ENCODE measurements at places on chromosomes 1 and 21. TPM values are rescaled to one million over a fixed set of nuclear protein-coding genes. Genes with fewer than 3 reads are reported as not detected.

- no peak for DNase-seq
These were observed 108.5 kb downstream of the PTGS2 start for GRCh38 chr1:186571771-186572170.

GRCh38 chr1:111176678-111177077, 23.8 kb downstream of the DENND2D start:
- no peak for DNase-seq

The PEAR1 gene
- total RNA-seq, result 21.5 TPM

The GOLT1A gene
- total RNA-seq, result not detected
